ENCODE measurements at places on chromosomes 6 and 20.

- DNase-seq, result no peak
Measured at GRCh38 chr6:138334000-138334399, 43.7 kb upstream of the SMIM28 start.

GRCh38 chr6:3617681-3618311 lies 133.7 kb downstream of the PXDC1 start:
- no peak for DNase-seq

- DNase-seq, result no peak
Measured at GRCh38 chr6:4612636-4613171, 163.5 kb upstream of the CDYL start.

- no peak for DNase-seq
Measured at GRCh38 chr6:54353975-54354374, 45.7 kb downstream of the TINAG start.

GRCh38 chr20:41452226-41452625 lies 85.6 kb upstream of the EMILIN3 start:
- DNase-seq, result no peak

DNA sequence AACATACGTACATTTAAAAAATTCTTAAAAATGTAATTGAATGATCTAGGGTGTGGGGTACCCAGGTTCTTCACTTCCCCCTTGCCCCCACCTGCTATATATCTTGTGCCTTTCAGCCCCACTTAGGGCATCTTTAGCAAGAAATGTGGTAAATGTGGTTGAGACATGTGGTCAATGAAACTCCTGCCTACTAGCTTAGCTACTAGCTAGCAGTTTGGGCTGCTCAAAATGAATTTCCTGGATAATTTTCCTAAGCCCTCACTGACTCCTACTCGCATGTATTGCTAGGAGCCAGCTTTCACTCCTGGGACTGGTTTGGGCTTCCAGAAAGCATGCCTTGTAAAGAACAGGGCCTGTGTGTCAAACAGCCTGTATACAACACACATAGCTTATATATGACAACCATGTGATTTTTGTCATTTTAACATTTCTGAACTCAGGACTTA lies 257.3 kb downstream of the ATXN1 start:
- DNase-seq, result no peak

DNA sequence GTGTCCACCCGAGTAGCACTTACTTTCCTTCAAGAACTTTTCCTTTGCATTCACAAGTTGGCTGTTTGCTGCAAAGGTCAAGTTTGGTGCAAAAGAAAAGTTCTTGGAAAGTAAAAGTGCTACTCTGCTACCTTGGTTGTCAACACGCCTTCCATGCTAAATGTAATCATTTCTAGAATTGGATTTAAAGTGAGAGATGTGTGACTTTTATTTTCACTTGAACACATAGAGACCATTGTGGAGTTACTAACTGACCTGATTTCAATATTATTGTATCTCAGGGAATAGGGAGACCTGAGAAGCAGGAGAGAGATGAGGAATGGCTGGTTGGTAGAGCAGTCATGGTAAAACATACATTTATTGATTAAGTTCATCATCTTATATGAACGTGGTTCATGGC lies 49.7 kb upstream of the IFNGR1 start:
- no peak for DNase-seq

DNA sequence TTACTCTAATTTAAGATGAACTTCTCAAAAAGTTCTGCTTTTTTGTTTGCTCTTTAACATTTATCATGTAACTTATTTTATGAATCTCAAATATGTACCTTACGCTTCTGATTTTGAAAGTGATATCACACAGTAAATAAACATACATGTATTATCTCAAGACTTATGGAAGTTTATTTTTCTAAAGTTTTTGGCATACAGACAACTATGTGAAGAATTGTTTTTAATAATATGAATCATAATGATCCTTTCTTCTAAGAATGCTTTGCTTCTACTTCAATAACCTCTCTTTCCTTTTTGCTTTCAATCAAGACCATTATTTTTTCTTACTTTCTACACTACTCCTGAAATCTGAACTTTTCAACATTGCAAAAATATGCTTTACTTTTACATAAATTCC lies 816.4 kb downstream of the EYS start:
- DNase-seq, result no peak

- DNase-seq, result no peak
Measured at GRCh38 chr20:31675828-31676608, 38.3 kb downstream of the COX4I2 start.

- DNase-seq, result peak; percentile 60
Measured at GRCh38 chr20:17557675-17558006, 12.2 kb upstream of the DSTN start.

DNA sequence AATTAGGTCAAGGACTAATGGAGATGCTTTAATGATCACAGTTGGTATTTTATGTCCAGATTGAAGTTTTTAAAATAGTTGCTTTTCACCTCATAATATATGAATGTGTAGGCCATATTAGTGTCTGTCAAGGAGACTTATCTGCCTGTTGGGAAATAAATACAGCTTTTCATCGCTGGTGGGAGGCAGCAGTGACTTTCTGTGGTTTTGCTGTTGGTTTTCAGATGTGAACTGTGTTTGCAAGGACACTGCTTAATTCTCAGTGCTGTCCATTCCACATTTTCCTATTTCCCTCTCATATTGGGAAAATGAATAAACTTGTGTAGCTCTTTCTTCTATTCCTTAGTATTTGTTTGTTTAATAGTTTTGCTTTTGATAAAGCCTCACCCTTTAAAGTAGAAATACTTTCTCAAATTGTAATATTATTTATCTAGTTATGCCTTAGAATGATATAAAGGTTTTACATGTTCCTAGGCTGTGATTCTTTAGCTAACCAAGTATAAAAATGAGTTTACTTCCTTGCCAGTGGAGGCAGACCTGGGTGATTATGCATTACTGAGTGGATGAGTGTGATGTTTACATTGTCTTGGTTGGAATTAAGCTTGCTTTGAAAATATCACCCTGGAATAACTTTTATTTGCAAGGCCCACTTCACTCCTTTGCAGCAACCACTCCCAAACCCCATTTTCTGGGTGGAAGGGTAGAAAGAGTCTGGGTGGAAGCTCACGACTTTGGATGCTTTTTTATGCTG lies 3.3 kb downstream of the PLCB4 start:
- DNase-seq, result no peak

DNA sequence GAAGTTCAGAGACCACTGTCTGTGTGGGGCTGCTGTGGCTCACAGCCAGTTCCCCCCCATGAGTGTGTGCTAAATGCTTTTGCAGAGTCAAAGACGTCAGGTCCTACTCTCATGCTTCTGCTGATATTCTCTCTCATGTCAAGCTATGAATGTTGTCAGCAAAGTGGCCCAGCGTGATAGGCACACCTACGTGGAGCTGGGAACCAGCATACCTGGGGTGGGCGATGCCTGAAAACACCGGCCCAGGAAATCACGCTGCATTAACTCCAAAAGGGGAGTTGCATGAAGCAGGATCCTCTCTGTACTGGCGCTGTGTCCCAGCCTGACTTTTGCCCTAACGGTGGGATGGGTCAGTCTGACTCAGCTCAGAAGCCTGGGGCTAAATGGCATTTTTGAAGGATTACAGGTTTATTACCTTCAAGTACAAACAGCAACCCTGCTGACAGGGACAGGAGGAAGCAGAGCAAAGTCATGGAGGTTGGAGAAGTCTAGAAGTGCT lies 9.0 kb upstream of the MRPS10 start:
- DNase-seq, result no peak

DNA sequence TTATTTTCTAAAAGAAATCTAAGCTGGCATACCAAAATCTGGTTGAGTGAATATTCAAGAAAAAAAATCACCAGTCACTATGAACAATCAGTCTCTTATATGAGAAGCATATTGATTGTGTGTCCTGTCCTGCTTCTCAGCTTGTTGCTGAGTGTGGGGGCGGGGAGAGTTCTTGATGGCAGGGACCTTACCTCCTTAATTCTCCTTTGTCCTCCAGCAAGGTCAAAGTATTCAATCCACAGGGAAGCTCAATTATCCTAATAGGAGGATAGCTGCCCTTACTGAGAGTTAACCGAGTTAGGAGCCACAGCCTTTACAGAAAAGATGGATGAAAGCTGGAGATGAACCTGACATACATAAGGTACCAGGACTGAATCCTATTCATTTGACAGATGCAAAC lies 154.0 kb downstream of the LY86 start:
- no peak for DNase-seq

DNA sequence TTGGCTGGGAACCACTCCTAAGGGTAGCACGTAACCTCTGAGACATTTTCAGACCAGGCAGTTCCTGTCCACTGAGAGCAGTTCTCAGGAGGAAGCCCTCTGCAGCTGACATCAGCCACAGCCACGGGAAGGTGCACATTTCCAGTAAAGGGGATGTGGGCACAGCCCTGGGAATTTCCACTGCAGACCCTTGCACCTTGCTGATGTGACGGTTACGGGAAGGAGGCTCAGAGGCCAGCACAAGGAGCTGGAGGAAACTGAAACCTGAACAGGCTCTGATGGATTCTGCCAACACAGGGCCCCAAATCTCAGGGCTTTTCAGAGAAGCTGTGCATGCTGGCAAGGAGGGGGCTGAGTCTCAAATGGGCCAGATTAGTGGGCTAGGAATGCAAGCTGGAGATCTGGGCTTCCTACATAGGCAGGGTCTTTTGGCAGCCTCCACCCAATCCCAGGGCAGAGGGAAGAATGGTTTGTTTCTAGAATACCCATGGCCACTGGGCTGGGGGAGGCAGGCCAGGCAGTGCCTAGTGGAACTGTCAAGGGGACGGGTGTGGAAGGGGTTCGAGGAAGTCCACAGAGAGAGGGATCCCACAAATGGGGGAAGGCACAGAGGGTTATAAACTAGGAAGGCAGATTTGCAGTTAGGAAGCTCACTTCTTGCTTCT lies 14.2 kb downstream of the EBF4 start:
- no peak for DNase-seq

GRCh38 chr20:55417836-55418235 lies 587.5 kb downstream of the CBLN4 start:
- no peak for DNase-seq

DNA sequence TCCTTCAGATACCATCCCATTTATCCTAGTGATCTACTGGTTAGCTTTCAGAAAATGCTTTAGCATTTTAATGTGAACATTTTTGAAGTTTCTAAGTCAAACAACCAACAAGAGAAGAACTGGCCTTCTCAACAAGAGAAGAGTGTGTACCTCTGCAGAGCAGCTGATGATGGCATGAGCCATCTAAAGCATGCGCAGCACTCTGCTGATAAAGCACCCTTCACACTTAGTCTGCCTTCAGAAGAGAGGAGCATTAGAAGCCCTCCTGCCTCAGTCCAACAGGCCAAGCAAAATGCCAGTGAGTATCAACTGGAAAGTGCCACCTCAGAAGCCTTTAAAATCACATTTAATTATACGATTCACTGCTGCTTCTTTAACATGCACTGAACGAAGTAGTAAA lies 169.2 kb downstream of the BTBD9 start:
- no peak for DNase-seq

- DNase-seq, result no peak
Measured at GRCh38 chr6:117237561-117237960, 27.8 kb upstream of the VGLL2 start.

DNA sequence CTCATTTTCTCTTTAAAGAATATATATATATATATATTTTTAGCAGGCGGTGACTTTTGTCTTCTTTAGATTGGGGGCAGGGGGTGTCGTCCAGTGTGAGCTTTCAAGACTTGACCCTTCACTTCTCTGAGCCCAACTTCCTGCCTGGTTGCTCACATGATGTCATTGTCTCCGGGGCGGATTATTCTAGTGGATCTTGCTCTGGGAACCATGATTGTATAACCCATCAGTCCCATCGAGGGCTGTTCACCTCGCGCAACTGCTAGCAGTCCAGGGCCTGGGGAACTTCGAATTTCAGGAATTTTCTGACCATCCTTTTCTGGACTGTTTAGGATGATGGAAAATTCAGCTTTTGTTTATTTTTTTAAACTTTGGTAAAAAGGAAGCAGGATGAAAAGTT lies 1.0 kb downstream of the IGF2R start:
- DNase-seq, result no peak

DNA sequence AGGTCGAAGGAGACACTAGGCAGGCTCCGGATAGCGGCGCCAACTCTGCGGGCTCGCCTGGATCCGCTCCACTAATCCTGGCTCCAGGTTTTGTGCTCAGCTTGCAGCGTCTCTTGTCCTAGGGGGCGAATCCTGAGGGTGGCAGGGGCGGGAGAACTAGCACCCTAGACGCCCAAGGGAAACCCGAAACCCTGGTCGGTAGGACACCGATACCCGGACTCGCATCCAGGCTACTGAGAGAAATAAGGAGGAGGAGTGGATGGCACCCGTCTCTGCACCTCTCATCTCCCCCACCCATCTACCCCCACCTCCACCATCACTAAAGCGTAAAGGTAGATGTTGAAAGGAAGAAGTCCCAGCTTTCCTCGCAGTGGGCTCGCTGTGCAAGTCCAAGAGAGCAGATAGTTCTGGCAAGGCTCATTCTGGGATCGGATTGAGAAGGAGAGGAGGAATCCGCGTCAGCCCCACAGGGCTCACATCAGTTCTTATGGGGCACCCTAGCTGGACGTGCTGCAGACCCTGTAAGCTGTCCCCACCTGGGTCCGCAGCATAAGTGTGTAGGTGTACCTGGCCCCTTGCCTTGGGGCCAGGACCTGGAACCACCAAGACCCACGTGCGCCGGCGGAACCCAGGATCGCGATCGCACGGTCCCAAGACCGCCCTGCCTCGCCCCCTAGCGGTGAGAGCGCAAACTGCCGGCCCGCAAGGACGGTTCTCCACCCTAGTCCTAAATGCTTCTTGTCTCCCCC lies 6.9 kb downstream of the SLC32A1 start:
- DNase-seq, result peak; percentile 94

- no peak for DNase-seq
Measured at GRCh38 chr20:23331450-23332350, 18.9 kb upstream of the NXT1 start.

- no peak for DNase-seq
Measured at GRCh38 chr6:168340819-168341218, 21.2 kb upstream of the DACT2 start.

DNA sequence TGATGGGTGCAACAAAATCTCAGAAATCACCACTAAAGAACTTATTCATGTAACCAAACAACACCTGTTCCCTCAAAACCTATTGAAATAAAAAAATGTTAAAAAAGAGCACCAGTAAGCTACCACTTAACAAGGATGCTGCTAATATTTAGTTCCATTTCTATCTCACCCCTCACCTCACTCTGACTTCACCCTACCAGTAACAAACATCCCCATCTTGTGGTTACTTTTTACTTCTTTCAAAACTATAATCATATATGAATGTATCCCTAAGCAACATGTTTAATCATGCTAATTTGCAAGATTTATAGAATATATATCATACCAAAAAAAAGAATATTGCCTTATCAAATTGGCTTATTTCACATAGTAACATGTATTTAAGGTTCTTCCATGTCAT lies 27.4 kb upstream of the SLC24A3 start:
- DNase-seq, result no peak

GRCh38 chr6:84166395-84166794 lies 61.0 kb downstream of the CEP162 start:
- peak; percentile 96 for DNase-seq

GRCh38 chr20:9166153-9166780 lies 97.4 kb downstream of the PLCB4 start:
- no peak for DNase-seq

- DNase-seq, result no peak
Measured at GRCh38 chr6:141282263-141282662, 850.5 kb upstream of the GJE1 start.

- peak; percentile 78 for DNase-seq
Measured at GRCh38 chr6:37575221-37575620, 75.5 kb upstream of the CCDC167 start.

All from NCI-H2171 treated with DMSO at 0.1 percent for 48 hours (cell line).